ENCODE measurements at places on chromosomes 7 and 10.

GRCh38 chr10:17647326-17647725, 3.4 kb downstream of the STAM start:
- DNase-seq: no peak

DNA sequence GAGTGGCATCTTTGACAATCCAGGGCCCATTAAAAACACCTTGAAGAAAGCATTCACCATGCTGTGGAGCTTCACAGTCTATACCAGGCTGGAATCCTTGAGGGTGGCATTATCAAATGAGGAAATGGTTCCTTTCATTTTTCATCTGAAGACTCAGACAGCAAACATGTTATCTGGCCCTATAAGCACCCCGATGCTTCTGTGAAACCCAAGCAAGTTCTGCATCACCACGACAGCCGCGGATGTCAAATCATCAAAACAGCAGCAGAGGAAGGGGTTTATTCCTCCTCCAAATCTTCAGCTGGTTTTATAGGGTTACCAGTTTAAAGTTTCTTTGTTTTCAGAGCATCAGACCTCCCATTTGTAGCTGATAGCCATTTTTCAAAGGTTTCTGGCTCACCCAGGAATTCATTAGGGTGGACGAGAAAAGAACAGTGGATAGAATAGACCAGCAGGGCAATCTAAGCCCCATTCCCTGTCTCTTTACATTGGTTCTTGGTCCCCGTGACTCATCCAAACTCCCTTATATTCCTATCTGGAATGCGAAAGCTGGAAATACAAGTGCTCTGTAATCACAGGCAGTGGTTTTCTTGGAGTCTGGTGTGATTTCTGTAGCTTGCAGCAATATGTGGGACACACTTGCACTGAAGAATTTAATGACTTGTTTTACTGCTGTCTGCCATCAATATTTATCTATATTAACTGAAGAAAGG, 217.9 kb downstream of the SKAP2 start:
- no peak for DNase-seq

DNA sequence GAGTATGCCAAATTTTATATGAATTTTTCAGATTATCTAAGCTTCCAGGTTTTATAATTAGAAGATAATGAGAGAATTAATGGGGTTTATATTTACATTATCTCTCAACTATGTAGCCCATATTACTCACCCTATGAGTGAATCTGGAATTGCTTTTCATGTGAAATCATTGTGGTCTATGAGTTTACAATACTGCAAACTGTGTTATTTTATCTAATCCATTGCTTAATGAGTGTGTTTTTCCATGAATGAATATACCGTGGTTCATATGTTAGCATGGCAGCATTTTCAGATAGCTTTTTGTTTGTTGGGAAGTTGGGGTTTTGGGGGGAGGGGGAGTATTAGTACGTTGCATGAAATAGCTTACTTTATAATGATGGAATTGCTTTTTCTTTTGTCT, 44.5 kb downstream of the FGFBP3 start:
- no peak for DNase-seq

GRCh38 chr7:82049442-82049841, 279.6 kb upstream of the HGF start:
- DNase-seq: no peak

- DNase-seq: no peak
Measured at GRCh38 chr10:69466689-69467088, 15.4 kb downstream of the TSPAN15 start.

GRCh38 chr7:119842786-119843185, 430.2 kb upstream of the KCND2 start:
- DNase-seq: no peak
